ENCODE measurements at places on chromosomes 13 and 19.
A peak's percentile ranks its signal among the peaks of the same experiment; 100 is the strongest.

- no peak for DNase-seq
These were observed 27.4 kb upstream of the CACTIN start for GRCh38 chr19:3653865-3654513.

GRCh38 chr13:62207388-62207787 is 791.7 kb upstream of the PCDH20 start:
- DNase-seq: no peak

- no peak for DNase-seq
These were observed 109.8 kb downstream of the CACNA1A start for GRCh38 chr19:13396250-13397080.

DNA sequence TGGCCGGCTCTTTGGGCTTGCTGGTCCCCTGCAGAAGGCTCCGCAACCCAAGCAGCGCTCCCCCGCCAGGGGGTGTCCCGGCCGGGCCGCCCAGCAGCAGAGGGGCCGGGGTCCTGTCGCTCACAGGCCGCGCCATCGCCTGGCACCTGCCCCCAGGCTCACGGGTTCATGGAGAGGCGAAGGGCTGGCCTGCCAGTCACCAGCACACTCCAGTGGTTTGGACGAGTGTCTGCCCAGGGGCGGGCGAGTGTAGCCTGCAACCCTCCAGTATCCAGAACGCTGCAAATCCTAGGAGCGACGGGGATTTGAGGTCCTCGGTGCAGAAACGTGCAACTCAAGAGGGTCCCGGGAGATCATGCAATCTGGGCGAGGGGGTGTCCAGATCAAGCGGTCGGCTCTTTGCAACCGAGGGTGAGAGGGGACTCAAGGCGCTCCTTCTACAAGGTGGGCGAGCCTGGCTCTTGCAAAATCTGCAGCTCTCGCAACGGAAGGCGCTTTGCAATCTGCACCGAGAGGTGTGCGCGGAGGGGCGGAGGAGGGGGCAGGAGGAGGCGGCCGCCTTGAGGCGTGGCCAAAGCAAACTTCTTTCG is at the start of gene DBP:
DBP (minus strand) TSS at position 521 of the 590 bp plus-strand sequence; CDS start at position 136, 385 bp downstream.
- peak; percentile 87 for DNase-seq

- DNase-seq: no peak
These were observed 166.2 kb downstream of the SLITRK1 start for GRCh38 chr13:83716121-83716520.

DNA sequence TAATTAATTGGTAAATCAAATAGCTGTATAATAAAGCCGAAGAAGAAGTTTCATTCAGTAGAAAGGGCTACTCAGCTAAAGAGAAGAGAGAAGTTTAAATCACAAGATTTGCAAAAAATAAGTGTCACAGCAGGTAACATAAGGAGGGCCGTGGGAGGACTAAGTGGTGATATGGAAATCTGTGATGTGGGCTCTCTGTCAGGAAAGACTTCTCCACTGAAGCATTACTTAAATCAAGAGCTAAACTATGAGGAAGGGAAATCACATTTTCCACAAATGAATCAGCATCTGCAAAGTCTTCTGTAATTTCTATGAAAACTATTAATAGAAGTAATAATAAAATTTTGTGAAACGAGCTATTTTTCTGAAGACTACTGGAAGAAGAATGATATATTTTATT is 153.8 kb downstream of the PCDH9 start:
- no peak for DNase-seq

DNA sequence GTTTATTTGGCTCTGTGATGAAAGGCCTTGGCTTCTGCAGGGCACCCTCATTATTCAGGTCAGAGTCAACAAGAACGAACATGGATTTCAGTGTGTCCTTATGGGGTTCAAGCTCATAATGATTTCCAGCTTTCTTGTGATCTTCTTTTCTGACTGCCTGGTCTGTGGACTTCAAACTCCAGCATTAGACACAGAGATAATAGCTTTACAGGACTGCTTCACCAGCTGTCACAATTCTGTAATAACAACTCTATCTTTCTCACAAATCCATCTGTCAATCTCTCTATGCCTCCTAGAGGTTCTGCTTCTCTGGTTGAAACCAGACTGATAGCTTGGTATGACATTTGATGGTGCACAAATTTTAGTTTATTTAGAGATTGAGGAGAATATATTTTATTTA is 13.1 kb upstream of the SLITRK6 start:
- no peak for DNase-seq

GRCh38 chr13:87667686-87668085 is 3.5 kb upstream of the SLITRK5 start:
- no peak for DNase-seq

GRCh38 chr19:28686756-28687155 is 526.2 kb downstream of the UQCRFS1 start:
- no peak for DNase-seq

DNA sequence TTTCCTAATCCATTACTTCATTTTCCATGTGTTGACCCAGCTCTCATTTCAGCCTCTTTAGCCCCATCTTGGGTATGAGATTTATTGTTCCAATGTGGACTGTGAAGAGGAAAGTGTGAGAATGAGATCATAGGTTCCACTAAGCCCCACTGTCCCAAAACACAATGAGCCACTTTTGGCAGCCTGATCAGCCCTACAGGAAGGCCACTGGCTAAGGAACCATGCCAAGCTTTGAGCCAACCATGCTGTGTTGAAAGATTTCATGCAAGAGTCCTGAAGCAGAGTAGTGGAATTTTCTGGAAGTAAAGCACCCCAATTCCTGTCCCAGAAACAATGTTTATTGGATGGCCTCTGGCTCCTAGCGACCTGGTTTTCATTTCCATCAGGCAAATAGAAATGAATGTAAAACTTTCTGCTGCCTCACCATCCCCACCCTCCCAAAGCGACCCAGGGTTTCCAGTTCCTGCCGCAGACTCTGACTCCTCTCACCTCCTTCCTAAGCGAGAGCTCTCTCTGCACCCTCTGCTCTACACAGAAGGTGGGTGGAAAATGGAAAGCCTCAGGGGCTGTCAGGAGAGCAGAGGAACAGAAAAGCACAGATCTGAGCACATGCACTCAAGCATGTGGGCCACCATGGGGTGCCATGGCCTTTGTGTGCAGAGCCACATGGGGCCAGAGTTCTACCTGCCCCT is 73.1 kb downstream of the KCTD12 start:
- DNase-seq: peak; percentile 89

GRCh38 chr13:94435604-94436226 is 43.8 kb downstream of the DCT start:
- DNase-seq: no peak

GRCh38 chr19:46904114-46905060 is 43.6 kb downstream of the ARHGAP35 start:
- DNase-seq: no peak

DNA sequence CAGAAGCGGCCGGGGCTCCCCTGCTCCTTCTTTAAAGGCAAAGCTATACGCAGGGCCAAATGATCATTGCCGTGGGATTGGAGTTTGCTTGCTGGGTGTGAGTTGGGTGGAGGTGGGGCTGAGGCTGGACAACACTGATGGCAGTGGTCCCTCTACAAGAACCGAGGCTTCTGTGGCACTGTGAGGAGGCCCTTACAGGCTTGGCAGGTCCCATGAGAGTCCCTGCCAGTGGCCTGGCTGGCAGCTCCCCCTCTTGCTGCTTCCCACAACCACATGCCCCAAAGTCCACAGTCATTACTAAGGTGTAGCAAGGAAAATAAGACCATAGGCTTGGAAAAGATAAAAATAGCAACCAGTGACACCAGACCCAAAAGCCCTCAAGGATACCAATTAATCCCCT is 98.4 kb downstream of the ANKRD10 start:
- no peak for DNase-seq

GRCh38 chr13:72952529-72953141 is 106.2 kb upstream of the KLF5 start:
- DNase-seq: no peak

GRCh38 chr13:48235341-48236135 is 2.5 kb downstream of the ITM2B start:
- no peak for DNase-seq

- DNase-seq: no peak
These were observed 640 bp upstream of the ZNF544 start for GRCh38 chr19:58227964-58228584.

- peak; percentile 97 for DNase-seq
These were observed 1.4 kb upstream of the ICAM1 start for GRCh38 chr19:10269333-10270179.

DNA sequence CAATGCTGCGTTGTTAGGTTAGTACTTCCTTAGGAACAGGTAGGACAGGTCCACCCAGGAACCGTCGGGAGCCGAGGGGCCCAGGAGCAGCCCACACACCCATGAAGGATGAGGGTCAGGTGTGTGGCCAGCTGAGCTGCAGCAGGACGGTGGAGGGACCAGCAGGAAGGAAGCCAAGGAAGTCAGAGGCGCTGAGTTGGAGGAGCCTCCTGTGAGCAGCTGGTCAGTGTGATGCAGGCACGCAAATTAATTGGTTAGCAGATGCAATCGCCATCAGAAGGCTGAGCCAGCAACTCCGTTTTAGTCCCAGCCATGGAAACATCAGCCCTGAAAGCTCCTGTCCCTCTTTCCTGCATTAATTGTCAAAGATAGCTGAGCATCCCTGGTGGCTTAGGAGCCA is 114.9 kb upstream of the SOX1 start:
- peak; percentile 54 for DNase-seq
